Brain (organoid and tissue), 16 donors: ENCODE measurements at places on chromosomes 3 and 15.

- DNase-seq = no peak
Observed at GRCh38 chr3:149247929-149248691, 26.5 kb upstream of the CP start.

DNA sequence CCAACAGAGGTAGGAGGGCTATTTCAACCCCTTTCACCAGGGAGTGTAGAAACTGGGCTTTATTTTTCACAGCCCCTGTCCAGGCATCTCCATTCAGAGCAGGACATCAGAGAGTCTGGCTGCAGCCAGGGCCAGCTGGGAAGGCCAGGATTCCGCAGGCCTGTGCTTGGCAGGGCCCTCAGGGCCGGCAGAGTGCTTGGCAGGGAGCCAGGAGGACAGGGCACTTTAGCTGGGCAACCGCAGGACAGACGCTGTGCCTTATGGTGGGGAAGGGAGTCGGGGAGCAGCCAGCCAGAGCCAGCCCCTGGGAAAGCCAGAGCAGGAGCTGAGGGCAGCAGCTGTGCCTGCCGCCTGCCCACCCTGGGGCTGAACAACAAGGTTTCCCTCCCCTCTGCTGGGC lies 34.5 kb upstream of the IQCF6 start:
- peak; percentile 64 for DNase-seq

DNA sequence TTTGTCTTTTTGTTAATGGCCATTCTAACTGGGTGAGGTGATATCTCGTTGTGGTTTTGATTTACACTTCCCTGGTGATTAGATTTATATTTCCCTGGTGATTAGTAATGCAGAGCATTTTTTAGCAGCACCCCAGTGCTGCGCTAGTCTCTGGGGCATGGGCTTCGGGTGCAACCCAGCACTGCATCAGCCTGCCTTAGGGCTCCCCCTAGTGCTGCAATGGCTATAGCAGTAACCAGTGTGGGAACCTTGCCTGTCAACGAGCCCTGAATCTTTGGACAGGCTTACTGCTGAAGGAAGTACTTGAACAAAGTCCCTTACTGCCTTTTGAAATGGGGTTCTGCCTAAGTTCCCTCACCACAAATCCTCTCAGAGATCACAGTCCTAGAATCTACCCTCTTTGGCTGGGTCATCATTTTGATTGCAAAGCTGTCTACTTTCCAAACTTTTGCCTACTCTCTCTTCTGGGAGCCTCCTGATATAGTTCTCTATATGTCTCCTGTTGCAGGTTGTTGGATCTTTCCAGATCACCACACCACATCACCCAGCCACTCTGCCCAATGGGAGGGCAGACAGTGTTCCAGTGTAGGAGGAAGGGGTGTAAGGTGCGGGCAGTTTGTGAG lies 79.2 kb upstream of the CCNL1 start:
- peak; percentile 16 for DNase-seq

DNA sequence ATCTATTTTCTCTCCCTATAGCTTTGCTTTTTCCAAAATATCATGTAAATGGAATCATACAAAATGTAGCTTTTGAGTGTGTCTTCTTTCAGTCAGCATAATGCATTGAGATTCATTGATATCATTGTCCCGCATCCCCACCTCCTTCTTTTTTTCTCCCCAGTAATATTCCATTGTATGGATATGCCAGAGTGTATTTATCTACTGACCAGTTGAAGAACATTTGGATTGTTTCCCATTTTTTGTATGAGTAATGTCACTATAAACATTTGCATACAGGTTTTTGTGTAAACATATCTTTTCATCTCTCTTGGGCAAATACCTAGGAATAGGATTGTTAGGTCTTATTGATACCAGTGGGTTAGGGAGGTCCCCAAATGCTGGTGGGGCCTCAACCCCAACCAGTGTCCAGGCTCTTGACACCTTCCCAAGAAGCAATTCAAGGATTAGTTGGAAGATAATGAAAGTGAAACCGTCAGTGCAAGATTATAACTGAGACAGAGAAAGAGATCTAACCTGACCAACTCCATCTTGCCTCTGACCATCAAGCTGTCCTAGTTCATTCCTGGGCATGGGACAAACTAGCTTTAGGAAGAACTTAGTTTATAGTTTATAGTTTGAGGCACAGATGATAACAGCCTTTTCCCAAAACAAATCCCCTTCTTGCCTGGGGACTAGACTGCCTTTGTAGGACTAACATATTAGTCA lies 7.4 kb upstream of the SLC33A1 start:
- no peak for DNase-seq

- no peak for DNase-seq
Observed at GRCh38 chr15:80489030-80489594, 84.9 kb downstream of the ARNT2 start.

DNA sequence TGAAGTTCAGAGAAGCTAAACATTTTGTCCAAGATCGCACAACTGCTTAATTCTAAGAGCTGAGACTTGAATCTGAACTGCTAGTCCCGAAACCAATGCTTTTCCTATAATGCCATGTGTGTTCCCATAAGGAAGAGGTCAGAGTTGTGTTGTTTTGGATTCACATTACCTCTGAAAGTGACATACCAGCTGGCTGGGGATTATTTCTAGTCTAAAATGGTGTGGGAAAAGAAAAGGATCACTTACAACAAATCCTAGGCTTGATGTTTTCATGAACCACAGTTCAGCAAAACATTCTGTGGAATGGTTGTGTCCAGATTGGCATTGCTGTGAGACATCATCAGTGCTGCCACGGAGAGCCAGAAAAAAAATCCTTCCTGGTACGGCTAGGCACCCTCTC lies 35.0 kb upstream of the LRRC3B start:
- no peak for DNase-seq
